ENCODE measurements at places on chromosomes 1 and 21.

DNA sequence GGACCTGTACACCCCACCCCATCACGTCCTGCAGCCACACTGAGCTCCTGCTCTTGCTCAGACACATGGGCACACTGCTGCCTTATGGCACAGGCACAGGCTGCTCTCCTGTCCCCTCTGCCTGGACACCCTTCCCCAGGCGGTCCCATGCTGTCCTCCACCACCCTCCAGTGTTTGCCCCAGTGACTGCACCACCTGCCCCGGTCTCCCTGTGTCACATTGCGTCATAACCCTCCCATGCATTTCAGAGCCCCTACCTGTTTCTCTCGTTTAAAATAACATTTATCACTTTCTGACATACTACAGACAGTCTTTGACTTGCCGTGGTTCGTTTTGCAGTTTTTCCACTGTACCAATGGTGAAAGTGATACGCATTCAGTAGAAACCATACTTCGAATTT is 159.2 kb downstream of the CAMTA1 start:
- DNase-seq = no peak

- no peak for DNase-seq
These were observed 80.1 kb upstream of the IVNS1ABP start for GRCh38 chr1:185397183-185397582.

DNA sequence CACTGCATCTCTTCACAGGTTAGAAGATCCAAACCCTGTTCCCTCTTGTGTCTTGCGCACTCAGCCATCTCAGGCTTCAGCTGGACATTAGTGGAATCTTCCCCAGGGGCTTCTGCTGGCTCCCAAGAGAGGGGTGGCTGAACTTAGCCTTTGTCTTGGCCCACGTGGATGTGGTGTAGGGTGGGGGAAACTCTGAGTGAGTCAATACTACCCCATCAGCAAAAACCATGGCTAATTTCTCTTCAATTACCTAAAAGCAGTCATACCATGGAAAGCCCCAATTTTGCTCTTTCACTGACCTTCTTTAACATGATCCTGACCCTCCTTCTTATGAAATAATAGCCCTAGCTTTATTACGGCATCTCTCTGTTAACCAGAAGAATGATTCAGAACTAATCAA is 72.5 kb upstream of the RAB3GAP2 start:
- no peak for DNase-seq

GRCh38 chr1:155324717-155325602 is 4.3 kb downstream of the RUSC1 start:
- DNase-seq = no peak

DNA sequence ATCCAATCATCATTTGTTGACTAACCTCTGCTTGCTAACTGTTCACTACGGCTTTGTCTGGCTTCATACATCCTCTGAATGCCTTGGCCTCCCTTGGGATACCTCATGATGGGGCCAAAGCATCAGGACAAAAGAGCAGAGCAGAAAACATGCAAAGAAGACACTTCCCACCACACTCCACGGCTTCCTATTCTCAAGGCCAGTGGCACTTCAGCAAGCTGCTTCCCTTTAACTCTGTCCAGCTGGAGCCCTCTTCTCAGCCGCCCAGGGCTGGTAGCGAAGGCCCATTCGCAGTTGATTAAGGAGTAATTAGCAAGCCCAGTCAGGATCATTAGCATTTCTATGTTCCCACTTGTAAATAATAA is 224.3 kb upstream of the FGGY start:
- no peak for DNase-seq

GRCh38 chr1:246106342-246106763 is 400.7 kb downstream of the SMYD3 start:
- no peak for DNase-seq

DNA sequence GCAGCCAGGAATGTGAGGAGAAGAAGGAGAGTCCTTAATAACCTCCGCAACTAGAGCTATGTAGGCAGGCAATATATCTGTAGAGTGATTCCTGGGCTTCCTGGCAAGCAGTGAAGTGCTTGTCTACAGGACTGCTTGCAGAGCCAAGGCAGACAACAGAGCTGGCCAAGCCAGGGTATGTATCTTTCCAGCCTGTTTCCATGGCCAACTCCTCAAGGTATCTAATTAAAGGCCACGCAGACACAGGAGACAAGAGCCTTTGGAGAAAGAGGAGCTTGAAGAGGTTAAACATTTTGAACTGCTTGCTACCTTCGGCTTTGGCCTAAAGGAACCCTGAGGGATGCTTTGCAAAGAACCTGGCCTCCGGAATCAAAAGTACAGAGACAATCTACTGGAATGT is 137.4 kb downstream of the PIGK start:
- no peak for DNase-seq

GRCh38 chr1:57788313-57788712 is 364.5 kb upstream of the DAB1 start:
- DNase-seq = no peak

- no peak for DNase-seq
These were observed 14.5 kb upstream of the CDC42 start for GRCh38 chr1:22038036-22038435.

All from SK-N-MC (cell line).